ENCODE measurements at places on chromosomes 1 and 21.

GRCh38 chr1:7422561-7422960, 348.5 kb upstream of the VAMP3 start:
- DNase-seq: no peak

DNA sequence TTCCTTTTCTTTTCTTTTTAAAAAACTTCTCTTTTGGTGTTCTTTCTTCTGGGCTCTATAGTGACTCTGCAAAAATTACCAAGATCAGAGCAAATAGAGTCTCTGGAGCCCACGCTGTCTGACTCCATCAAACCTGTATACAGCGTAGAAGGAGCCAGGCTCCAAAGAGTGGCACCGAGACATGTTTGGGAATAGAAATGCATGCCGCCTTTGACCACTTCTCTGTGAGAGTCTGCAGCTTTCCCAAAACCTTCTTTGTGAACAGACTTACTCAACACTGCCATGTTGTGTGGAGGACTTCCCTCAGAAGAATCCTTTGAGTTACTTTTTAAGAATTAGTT, 55.3 kb downstream of the GORAB start:
- DNase-seq: no peak

DNA sequence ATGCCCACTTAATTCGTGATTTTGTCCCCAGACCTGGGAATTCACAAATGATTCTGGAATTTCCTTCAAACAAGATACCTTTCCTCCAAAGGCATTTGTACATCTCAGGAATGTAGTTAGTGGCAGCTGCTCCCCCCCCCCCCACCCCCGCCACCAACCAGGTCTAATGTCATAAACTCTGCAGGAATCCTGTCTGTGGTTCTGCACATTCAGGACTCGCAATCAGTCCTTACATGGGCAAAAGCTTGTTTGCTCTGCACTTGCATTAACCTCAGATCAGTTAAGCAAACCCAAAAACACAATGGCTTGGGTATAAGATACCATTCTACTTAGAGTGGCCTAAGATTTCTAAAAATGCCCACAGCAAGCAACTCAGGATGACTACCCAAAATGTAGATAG, 143.8 kb downstream of the TGFB2 start:
- DNase-seq: no peak

DNA sequence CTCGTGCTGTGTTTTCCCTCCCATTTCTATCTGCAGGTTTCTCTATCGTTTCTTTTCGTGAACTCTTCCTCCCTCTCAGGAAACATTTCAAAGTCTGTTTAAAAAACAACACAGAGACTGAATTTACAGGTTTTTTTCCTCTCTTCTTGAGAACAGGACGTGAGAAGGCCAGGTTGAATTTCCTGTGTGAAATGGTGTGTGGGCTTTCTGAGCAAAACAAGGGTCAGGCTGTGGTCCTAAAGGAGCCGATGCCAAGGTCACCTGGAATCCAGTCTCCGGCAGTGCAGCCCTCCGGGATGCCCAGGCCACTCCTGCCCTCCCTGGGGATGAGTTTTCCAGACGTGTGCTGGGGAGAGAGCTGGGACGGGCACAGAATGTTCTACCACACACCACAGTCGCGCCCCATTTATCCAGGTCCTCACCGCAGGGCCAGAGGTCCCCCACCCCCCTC, 62.7 kb upstream of the RUNX3 start:
- no peak for DNase-seq

DNA sequence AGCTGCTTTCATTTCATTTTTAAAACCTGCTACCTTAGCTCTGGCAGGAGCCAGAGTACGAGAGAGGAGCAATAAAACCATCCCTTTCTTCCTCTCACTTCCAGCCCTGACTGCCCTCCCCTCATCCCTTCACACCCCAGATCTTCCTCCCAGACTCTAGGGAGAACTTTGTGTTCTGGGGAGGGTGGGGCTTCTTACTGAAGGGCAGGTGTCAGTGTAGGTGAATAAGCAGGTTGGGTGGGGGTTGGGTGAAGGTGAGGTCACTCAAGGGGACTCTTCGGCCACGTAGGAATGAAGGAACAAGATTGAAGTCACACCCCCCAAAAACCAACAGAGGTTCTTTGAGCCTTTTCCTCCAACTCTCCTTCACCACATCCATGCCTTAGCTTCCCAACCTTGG, 88.9 kb downstream of the CD58 start:
- peak; percentile 81 for DNase-seq

- DNase-seq: no peak
These were observed 50.7 kb downstream of the SPATA17 start for GRCh38 chr1:217681806-217682205.

DNA sequence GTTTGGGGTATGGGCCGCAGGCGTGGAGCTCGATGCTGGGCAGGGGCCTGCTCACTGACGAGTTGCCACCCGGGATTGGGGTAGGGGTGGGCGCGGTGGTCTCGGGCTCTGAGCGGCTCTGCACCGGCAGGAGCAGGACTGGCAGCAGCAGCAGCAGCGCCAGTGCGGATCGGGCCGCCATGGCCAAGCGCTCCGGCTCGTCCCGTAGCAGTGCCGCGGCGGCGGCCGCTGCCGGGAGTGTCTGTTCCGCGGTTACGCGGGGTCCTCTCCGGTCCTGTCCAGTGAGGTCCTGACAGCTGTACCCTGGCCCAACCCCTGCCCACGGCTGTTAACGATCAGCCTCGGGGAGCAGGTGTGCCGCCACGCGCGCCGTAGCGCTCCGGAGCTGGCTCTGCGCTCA, 26.5 kb downstream of the ADARB1 start:
- DNase-seq: no peak

- DNase-seq: no peak
These were observed 690.5 kb downstream of the BRINP3 start for GRCh38 chr1:189787201-189787600.

GRCh38 chr1:224219011-224219611, 36.1 kb downstream of the DEGS1 start:
- DNase-seq: no peak

DNA sequence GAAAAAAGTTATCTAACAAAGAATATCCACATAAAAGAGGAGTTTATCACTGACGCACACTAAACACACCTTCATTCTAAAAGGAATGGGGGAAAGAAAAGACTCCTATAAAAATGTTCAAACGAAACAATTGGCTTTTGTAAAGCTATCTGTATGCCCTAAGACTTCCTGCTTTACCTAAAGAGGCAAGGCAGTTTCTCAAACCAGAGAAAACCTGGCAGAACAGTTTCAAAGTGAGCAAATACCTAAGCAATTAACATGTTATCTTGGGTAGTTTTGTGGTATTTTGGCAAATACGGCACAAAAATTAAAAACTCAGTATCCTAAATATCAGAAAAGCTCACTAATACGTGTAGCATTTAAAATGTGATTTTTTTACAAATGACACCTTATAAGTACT, 1.9 kb downstream of the PUM1 start:
- no peak for DNase-seq

Measured in colonic mucosa (tissue), 4 donors.